DMS53 (cell line): ENCODE measurements at places on chromosomes 2 and 18.
A peak's percentile ranks its signal among the peaks of the same experiment; 100 is the strongest.

DNA sequence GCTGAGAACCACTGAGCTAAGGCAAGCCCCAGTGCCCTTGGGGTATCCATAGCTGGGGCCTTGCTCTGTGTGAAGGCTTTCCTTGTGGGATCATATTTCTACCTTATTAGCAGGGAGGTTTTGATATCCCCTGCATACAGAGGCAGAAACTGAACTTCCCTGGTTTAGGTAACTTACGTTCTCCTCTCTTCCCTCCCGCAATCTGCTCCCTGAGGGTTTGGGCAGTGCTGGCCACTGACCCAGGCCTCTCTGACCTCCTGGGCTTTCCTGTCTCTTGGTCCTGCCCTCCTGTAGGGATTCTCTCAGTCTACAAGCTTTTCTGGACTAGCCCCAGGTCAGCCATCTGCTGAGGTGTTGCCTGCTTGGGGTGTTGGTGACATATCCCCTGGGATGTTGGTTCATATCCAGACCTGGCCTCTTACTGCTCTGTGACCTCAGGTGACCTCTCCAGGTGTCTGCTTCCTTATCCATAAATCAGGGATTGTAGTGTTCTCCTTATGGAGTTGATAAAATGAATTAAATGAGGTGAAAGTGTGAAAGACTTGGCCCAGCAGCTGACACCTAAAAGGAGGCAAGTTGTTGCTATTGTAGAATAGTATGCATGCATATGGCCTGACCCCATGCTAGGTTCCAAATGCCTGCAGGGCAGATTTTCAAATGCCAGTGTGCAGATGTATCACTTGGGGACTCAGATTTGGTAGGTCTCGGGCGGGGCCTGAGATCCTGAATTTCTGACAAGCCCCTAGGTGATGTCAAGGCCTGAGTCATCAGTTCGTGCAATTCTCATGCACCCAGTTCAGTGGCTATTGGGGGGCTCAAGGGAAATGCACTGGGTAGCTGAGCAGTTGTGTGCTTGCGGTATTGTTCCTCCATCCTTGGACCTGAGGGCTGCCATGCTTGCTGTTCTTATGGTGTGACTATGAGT, 106.6 kb downstream of the FHOD3 start:
- no peak for DNase-seq

DNA sequence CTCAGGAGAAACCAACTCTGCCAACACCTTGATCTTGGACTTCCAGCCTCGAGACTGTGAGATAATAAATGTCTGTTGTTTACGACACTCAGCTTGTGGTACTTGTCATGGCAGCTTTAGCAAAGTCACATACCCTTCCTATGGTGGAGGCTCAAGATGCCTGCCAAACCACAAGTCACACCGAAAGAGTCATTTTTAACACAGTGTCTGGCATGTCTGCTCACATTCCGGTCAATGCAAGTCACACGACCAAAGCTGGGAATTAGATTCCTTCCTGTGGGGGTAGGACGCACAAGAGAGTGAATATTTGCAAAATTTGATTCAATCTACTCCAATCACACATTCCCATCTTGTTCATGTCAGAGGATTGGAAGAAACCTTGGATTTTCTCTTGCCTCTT, 24.6 kb downstream of the KCNE4 start:
- no peak for DNase-seq

DNA sequence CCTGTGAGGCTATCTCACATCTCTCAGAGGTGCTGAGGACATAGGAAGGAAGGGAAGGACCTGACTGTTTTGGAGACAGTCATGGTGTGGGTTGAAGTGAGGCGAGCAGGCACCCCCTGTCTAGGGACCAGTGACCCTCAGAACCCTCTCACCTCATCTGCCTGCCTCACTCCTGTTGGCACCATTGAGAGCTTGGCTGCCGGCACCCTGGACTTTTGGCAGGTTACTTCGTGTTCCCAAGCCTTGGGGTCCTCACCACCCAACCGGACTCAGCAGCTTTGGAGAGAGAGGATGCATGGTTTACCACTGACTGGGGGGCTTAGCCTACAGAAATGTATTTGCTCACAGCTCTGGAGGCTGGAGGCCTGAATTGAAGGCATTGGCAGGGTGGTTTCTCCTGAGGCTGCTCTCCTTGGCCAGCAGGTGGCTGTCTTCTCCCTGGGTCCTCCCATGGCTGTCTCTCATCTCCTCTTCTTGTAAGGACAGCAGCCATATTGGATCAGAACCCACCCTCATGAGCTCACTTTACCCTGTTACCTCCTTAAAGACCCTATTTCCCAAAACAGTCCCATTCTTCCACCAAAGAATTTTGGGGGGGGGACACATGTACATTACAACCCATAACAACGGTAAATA, 142.0 kb downstream of the TSN start:
- DNase-seq: peak; percentile 72

DNA sequence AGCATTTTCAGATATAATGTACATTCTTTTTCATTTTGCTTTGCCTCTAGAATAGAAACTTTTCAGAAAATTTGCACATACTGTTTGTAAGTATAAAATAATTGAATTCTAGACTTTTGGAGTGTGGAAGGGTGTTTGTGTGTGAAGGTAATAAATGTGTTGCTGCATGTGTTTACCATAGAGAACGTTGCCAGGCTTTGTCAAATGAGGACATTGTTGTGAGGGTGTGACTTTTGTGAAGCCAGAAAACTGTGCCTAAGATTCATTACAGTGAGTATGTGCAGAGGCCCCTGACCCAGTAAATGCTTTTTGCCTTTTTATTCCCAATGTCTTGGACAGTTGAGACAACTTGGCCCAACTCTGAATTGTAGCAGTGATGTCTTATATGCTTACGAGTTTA, 30.4 kb upstream of the EPB41L5 start:
- no peak for DNase-seq

DNA sequence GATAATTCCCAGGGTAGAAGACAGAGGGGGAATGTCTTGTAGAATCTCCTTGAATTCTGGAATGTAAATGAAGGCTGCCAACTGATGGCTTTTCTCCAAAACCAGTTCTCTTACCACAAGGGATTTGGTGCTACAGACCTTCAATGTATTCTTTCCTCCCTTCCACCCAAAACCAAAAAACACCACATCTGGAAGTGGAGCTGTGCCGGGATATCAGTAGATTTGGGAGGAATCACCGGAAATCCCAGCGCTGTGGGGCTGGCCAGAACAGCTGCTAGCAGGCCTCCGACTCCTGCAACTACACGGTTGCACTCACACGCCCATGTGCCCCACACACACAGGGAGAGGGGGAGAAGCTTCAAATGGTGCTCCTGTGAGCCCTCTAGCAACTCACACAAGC, 45.7 kb downstream of the RPL31 start:
- no peak for DNase-seq

DNA sequence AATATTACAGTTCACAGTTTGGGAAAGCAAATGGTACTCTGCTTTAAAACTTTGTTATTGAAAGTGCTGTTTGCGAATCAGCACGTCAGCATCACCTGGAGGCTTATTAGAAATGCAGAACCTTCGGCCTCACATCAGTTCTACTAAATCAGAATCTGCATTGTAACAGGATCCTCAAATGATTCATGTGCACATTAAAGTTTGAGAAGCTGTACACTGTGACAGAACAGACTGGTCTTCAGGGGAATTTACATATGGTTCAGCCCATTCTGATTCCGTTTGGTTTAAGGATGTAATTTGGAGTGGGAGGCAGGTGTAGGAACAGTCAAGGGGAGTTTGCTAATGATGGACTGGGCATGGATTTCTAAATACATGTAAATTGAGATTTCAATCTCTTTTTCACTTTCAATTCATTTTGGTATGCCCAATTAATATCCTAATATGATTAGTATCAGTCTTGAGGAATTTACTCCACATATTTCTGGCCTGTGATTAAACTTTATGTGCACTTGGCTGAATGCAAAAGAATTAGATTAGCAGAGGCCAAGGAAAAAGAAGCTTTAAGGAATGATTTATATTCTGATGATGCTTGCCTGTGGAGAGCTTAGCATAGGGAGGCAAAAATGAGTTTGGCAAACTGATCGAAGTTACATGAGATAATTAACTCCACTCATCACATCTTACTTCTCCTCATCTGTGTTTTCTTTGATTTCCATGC, 248.8 kb downstream of the XIRP2 start:
- no peak for DNase-seq

DNA sequence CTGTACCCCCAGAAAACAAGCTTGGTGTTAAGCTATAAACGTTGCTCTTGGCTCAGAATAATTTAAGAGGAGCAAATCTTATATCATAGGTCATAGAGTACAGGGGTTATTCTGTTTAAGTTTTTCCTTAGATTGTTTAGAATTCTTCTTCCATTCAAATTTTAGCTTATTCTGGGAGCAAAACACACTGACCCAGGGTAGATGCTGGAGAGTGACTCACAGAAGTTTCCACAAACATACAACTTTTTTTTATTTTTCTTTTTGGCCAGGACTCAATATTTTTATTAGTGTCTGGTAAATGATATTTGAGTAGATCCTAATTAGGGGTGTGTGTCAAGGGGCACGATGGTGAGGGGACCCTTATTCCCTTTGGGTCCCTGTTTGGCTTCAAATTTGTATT, 71.5 kb upstream of the PSME4 start:
- DNase-seq: no peak

- DNase-seq: no peak
Measured at GRCh38 chr2:99786636-99787390, 297.0 kb upstream of the REV1 start.

DNA sequence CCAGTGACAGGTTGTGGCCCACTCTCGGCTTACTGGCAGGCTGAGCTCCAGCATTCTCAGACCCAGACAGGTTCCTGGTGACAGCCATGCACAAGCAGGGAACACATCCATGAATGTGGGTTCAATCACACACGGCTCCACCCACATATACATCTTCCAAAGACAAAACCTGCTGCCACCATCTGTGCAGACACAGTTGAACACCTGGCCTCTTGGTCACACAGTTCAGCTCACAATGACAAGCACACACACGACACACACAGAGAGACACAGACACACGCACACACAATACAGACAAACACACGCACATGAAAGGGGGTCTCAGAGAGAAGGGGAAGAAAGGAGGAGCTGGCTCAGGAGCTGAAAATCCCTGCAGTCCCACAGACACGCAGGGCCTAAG, 32.1 kb upstream of the PTMA start:
- DNase-seq: peak; percentile 14

DNA sequence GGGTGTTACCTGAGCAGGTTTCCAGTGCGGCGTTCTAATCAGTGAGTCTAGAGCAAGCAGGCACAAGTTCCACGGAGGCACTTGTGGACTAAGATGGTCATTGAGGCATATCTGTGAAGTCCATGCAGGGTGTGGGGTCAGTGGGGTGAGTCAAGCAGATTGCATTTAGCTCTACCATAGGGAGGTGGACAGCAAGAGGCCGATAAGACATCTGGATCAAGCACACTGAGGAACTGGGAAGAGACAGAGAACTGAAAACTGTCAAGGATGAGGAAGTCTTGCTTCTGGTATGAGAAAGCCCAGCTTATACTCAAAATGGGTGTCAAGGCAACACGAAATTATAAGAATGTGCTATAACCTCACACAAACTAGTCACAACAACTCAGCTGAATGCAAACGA, 61.2 kb upstream of the SLC39A10 start:
- DNase-seq: no peak

DNA sequence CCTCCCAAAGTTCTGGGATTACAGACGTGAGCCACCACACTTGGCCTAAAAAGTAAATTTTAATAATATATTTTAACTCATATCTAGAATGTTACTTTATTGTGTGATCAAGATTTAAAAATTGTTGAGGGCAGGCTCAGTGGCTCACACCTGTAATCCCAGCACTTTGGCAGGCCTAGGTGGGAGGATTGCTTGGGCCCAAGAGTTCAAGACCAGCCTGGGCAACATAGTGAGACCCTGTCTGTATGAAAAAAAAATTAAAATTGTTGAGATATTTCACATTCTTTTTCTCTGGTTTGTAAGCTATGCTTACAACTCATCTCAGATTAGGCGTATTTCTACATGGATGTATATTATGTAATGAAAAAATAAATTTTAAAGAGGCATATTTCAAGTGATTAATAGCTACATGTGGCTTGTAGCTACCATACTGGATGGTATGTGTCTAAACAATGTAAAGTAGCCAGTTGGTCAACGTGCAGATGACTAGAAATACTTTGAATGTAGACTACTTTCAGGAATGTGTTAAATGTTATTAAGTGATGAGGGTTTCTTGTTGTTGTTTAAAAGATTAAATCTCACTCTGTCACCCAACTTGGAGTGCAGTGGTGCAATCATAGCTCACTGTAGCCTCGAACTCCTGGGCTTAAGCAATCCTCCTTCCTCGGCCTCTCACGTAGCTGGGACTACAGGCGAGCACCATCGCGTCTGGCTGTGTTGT, 5.9 kb downstream of the RAB10 start:
- no peak for DNase-seq
